Muscle of leg (tissue), 16 donors: ENCODE measurements at places on chromosomes 6 and 20. TPM values are rescaled to one million over a fixed set of nuclear protein-coding genes. Genes with fewer than 3 reads are reported as not detected.

GRCh38 chr6:42724825-42725224 lies 2.4 kb upstream of the PRPH2 start:
- H3K36me3 ChIP-seq = no peaks in the 10 kb centered on the region
- no peak overlapping the region for H3K27ac ChIP-seq
- DNase-seq = no peak
- H3K4me1 ChIP-seq = peaks cover 4% of the 10 kb centered on the region
- H3K27me3 ChIP-seq = no peaks in the 10 kb centered on the region

DNA sequence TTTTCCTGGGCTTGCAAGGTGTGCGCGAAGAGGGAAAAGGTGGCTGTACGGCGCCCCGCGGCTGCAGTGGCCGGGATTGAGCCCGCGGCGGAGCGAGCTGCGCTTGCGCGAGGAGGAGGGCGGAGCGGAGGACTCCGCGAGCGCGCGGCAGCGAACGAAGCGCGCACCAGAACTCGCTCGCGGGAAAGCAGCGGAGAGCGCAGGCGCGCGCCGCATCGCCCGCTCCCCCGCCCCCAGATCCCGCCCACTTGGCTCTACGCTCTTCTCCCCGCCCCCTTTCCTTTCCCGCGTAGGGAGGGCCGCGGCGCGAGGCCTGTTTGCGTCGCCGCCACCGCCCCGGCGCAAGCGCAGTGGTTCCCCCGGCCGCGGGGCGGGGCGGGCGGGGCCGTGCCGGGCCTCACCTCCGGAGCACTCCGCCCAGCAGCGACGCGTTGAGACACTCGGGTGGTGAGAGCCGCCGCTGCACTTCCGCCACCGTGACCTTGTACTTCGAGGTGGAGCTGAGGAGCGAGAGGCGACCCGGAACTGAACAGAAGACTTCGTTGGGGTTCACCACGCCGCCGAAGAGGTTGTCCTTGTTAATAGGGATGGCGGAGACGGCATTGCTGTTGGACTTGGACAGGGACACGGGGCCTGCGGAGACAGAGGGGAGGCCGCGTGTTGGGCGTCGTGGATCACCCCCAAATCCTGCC lies 10.6 kb downstream of the TFAP2A start:
- no peak overlapping the region for H3K27ac ChIP-seq
- DNase-seq = peak; percentile 96
- H3K4me1 ChIP-seq = peaks cover 10% of the 10 kb centered on the region
- peaks cover 40% of the 10 kb centered on the region for H3K27me3 ChIP-seq
- peak overlapping the region; percentile 61 for H3K4me3 ChIP-seq
- no peaks in the 10 kb centered on the region for H3K36me3 ChIP-seq

- peak overlapping the region; percentile 70 for H3K27ac ChIP-seq
- H3K36me3 ChIP-seq = peaks cover 2% of the 10 kb centered on the region
- no peak overlapping the region for H3K4me3 ChIP-seq
- DNase-seq = peak; percentile 30
- peaks cover 11% of the 10 kb centered on the region for H3K4me1 ChIP-seq
Observed at GRCh38 chr6:130980310-130981032, 82.6 kb downstream of the EPB41L2 start.

- H3K4me3 ChIP-seq = no peak overlapping the region
- H3K36me3 ChIP-seq = no peaks in the 10 kb centered on the region
- H3K27me3 ChIP-seq = peaks cover 2% of the 10 kb centered on the region
- no peaks in the 10 kb centered on the region for H3K4me1 ChIP-seq
Observed at GRCh38 chr20:38842026-38842425, 36.5 kb downstream of the PPP1R16B start.

- no peak for DNase-seq
- no peaks in the 10 kb centered on the region for H3K27me3 ChIP-seq
- H3K36me3 ChIP-seq = no peaks in the 10 kb centered on the region
Observed at GRCh38 chr20:47583551-47583950, 81.9 kb downstream of the NCOA3 start.

DNA sequence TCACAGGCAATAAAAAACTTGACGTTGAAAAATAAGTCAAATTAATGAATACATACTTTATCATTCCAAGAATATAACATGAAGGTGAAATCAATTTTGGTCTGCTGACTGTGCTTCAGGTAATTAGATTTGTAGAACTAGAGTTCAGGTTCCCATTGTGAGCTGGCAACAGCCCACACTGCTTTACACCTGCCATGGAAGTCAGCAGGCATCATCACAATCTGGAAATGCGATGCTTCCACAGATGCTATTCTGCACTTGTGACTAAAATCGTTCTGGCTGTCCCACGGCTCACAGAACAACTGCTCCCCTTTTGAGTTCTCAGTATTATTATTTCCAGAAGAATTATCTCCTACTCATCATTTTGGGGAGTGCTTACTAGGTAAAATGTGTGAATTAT lies 62.6 kb upstream of the THEMIS start:
- no peak for DNase-seq
- no peak overlapping the region for H3K4me3 ChIP-seq

DNA sequence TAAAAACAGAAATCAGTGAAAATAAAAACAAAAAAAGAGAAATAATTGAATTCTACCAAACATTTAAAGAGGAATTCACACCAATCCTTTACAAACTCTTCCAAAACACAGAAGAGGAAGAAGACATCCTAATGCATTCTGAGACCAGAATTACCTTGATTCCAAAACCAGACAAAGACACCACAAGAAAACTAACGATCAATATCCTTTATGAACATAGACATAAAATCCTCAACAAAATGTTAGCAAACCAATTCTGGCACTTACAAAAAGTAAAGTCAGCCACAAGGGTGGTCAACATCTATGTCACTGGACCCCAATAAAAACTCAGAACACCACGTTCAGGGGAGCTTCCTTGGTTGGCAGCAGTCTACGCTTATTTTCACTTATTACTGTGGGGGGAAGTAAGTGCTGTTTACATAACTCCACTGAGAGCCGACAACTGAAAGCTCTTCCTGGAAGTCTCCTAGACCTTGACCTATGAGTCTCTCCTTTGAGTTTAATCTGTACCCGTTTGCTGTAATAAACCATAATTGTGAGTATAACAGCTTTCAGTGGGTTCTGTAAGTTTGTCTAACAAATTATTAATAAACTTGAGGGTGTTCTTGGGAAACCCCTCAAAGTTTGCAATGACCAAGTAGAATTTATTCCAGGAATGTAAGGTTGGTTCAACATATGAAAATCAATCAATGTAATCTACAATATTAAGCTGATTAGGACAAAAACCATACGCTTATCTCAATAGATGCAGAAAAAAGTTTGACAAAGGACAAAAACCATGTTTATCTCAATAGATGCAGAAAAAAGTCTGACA lies 24.5 kb downstream of the GZF1 start:
- peaks cover 8% of the 10 kb centered on the region for H3K36me3 ChIP-seq
- no peaks in the 10 kb centered on the region for H3K27me3 ChIP-seq
- H3K4me3 ChIP-seq = no peak overlapping the region
- no peak for DNase-seq
- H3K27ac ChIP-seq = no peak overlapping the region

DNA sequence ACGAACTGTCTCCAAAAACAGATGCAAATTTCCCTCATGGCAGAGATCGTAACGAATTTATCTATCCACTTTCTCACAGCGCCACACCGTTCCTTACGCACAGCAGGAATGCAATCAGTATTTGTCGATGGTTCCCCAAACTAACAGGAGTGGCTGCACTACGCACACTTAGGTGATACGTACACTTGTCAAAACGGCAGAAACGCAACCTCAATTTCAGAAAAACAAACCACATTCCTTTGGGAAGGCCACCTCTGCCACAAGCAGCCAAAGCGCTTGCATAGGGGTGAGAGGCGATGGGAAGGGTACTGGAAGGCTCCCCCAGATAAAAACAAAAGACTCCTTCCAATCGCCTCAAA lies 638 bp downstream of the MDN1 start:
- no peaks in the 10 kb centered on the region for H3K36me3 ChIP-seq
- H3K4me1 ChIP-seq = peaks cover 19% of the 10 kb centered on the region
- DNase-seq = peak; percentile 41
- H3K4me3 ChIP-seq = peak overlapping the region; percentile 89

DNA sequence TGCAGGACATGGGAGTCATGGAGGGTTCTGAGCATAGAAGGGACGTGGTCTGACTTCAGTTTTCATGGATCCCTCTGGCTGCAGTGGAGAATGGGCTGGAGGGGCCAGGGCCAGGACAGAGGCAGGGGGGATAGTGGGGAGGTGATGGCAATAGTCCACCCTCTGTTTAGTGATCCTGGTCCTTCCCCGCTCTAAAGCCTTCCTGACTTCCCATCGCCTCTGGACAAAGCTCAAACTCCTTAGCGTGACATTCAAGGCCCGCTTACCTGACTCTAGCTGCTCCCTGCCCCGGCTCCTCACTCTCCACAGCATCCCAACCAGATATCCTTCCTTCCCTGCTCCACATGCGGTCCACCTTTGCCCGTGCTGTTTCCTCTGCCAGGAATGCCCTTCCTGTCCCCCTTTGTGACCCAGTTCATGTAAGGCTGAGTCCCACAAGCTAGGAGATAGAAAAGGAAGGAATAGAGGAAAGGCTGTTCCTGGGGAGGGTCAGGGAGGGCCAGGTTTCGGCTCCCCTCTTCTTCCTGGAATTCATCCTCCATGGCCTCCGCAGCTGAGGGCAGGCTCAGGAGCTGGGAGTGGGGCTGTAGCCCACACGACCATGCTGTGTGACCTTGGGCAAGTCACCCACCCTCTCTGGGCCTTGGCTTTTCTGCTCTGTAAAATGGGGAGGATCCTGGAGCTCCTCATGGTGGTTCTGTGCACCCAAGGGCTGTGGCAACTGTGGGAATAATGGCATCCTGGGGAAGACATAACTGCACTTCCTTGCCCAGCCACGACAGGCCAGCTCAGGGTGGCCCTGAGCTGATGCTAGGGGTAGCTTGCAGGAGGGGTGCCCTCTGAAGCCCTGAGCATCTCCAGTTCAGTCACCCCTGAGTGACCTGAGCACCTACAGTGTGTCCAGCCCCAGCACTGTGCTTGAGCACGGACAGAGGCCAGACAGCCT lies 116.1 kb downstream of the CEBPB start:
- no peak for DNase-seq
- H3K4me1 ChIP-seq = peaks cover 72% of the 10 kb centered on the region
- H3K4me3 ChIP-seq = no peak overlapping the region
- H3K27me3 ChIP-seq = peaks cover 3% of the 10 kb centered on the region
- no peaks in the 10 kb centered on the region for H3K36me3 ChIP-seq
- H3K27ac ChIP-seq = peak overlapping the region; percentile 95

- H3K36me3 ChIP-seq = no peaks in the 10 kb centered on the region
- no peak overlapping the region for H3K27ac ChIP-seq
- H3K27me3 ChIP-seq = no peaks in the 10 kb centered on the region
Observed at GRCh38 chr6:15843764-15844163, 180.9 kb upstream of the DTNBP1 start.

- H3K27ac ChIP-seq = no peak overlapping the region
- peaks cover 29% of the 10 kb centered on the region for H3K4me1 ChIP-seq
- H3K36me3 ChIP-seq = no peaks in the 10 kb centered on the region
- H3K27me3 ChIP-seq = peaks cover 19% of the 10 kb centered on the region
- H3K4me3 ChIP-seq = no peak overlapping the region
Observed at GRCh38 chr20:62621251-62622110, 20.8 kb upstream of the SLCO4A1 start.

DNA sequence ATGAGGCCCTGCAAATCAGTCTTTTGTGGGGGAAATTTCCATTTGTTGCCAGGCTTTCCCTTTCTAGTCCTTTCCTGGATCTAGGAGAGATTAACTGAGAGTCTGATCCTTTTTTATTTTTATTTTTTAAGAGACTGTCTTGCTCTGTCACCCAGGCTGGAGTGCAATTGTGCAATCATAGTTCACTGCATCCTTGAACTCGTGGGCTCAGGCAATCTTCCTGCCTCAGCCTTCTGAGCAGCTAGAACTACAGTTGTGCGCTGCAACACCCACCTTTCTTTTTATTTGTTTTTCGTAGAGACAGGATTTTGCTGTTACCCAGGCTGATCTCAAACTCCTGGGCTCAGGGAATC lies 22.9 kb downstream of the OR2B2 start:
- peak overlapping the region; percentile 29 for H3K27ac ChIP-seq
- H3K36me3 ChIP-seq = no peaks in the 10 kb centered on the region
- H3K27me3 ChIP-seq = no peaks in the 10 kb centered on the region
- H3K4me1 ChIP-seq = peaks cover 35% of the 10 kb centered on the region
- no peak overlapping the region for H3K4me3 ChIP-seq
- no peak for DNase-seq

Gene PLCG1
- total RNA-seq = 69.4 TPM

Gene HLA-DMB
- 5.6 TPM for total RNA-seq
